ENCODE measurements at places on chromosomes 7 and 10.
A peak's percentile ranks its signal among the peaks of the same experiment; 100 is the strongest.

DNA sequence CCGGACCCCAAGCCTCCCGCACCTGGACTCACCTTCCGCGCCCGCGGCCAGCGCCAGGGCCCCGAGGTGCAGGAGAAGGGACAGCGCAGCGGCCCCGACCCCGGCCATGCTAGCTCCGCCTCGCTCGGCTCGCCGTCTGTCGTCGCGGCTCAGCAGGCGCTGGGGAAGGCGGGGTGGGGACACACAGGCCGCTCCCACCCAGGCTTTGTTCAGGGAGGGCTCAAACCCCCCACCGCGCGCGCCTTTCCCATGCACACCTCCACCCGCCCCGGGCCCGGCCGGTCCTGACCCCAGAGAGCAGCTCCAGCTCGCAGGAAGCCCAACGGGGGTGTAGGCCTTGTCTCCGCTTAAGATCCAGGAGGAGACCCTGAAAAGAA, at the start of gene KCP:
KCP (minus strand) TSS at position 141 of the 377 bp plus-strand sequence; CDS start at position 108, 33 bp downstream.
- DNase-seq: peak; percentile 18

- no peak for DNase-seq
Measured at GRCh38 chr7:111071556-111071955, 19.4 kb upstream of the LRRN3 start.

GRCh38 chr10:93458821-93459257, 23.3 kb downstream of the MYOF start:
- no peak for DNase-seq

DNA sequence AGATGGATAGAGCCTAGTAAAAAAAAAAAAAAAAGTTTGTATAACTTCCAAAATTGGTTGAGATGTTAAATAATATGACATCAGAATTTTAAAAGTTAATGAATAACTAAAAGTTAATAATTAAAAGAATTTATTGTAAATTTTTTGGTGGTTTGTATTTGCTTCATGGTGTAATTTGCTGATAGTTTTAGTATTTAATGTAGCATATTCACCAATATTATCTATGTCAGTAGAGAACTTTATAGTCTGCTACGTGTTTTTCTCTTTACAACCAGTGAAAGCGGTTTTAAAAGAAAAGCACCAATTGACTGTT, 51.8 kb upstream of the STEAP4 start:
- DNase-seq: no peak

GRCh38 chr7:113374955-113375354, 256.6 kb upstream of the SMIM30 start:
- no peak for DNase-seq

DNA sequence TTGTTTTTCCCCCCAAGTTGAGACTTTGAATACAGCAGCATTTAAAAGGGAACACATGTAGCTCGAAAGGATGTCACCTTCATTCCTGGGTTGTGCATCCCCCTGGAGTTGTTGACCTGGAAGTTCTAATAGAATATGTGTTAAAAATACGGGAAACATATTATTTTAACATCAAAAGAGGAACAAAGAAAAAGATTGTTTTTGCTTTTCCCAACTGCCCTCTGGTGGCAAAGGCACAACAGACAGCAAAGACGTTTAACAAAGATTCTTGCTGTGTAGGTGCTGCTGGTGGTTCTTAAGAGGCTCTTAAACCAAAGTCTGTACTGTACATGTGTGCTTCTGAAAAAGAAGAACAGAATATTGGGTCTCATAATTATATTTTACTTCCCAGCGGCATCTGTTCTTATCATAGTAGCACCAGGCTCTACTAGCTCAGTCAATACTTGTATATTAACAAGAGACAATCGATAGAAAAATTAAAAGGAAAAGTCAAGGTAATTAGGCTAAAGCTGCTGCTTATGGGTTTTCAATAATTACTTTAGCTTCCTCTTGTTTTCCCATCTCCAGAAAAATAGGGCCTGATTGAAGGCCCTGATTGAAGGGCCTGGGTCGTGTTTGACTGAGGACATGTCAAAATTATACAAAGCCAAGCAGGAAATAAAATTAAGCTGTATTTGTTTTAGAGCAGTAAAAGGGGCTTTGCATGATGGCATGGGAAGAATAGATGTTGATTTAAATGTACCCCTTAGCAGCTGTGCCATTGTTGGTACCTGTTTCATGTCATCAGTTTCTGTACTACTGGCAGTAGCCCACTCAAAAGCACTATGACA, 384.2 kb upstream of the LRGUK start:
- no peak for DNase-seq

DNA sequence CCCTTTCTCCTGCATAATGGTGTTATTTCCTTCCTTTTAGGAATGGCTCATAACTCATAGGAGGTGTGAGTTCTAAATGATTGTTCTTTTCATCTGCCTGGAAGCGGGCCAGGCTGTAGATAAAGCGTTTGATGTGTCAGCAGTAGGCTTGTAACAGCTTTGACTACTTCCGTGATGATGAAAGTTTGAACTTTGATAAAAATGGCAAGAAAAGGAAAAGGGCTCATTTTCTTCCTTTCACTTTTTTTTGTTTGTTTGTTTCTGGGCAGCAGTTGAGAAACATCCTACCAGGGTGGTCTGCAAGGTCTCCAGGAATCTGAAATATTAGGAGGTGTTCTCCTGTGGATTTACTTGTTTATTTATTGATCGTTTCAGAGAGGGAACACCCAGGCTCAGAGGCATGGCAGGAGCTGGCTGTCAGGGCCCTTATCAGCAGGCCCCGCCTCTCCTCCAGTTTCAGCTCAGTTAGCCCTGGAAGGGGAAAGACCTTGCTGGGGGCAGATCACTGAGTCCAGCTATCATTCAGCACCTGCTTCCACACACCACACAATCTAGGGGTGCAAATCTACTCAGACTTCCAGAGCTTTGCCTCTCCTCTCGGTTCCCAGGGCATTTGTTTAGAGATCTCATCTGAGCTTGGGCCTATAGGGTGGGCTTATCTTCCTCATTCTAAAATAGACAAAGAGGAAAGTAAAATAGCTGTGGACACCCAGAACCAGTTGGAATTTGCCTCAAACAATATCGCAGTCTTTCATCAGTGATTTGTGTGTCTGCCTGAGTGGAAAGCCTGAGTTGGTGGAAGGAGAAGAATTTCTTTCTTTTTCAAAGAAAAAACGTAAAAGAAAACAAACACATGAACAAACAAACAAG, 130.9 kb downstream of the BMPER start:
- no peak for DNase-seq

DNA sequence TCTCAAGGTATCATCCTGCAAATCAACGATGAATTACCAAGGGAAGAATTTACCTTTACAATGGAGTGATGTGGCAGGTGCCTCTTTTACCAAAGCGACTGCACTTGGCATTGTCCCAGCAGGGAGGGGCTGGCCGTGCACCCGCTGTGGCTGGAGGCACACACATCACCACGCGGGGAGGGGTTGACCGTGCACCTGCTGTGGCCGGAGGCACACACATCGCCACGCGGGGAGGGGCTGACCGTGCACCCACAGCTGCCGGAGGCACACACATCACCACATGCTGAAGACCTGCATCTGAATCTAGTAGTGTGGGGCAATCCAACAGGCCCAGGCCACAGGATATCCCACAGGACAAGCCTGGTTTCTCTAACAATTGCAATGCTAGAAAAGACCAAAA, 493.5 kb downstream of the DNAJB6 start:
- no peak for DNase-seq

DNA sequence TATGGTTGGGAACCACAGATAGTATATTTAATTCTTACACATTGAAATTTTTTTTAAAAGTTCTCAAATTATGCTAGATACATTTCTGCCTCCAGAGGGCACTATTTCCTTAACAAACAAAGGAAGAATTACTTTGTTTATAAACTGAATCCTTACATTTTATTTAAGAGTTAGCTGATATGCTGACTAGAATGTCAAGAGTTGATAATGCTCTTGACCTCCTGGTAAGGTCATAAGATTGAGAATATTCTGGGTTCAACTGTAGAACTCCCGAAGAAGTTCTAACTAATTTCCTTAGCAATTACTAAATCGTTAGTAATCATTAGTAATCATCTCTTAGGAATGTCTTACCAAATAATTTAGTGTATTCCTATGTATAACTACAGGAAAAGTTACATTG, 95.3 kb upstream of the CYP26C1 start:
- DNase-seq: peak; percentile 23

DNA sequence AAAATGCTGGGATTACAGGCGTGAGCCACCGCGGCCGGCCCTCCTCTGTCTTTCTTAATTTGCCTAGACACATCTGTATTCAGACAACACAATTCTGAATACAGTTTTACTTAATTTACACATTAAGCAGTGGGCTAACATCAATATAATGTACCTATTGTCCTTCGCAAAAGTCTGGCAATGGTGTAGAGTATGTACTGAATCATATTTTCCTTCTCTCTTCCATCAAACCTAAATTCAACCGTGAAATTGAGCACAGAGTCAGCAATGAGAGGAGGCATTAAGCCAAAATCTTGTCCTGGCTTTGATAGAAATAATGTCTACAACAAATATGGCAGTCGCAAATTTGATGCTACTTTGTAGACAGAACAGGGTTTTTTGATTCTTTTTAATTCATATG, 30.4 kb downstream of the FZD9 start:
- DNase-seq: no peak

- no peak for DNase-seq
Measured at GRCh38 chr10:133217800-133218589, 12.0 kb upstream of the UTF1 start.

- DNase-seq: peak; percentile 29
Measured at GRCh38 chr10:124003871-124004662, 89.3 kb downstream of the CHST15 start.

GRCh38 chr7:481219-481930, 38.3 kb downstream of the PDGFA start:
- no peak for DNase-seq

DNA sequence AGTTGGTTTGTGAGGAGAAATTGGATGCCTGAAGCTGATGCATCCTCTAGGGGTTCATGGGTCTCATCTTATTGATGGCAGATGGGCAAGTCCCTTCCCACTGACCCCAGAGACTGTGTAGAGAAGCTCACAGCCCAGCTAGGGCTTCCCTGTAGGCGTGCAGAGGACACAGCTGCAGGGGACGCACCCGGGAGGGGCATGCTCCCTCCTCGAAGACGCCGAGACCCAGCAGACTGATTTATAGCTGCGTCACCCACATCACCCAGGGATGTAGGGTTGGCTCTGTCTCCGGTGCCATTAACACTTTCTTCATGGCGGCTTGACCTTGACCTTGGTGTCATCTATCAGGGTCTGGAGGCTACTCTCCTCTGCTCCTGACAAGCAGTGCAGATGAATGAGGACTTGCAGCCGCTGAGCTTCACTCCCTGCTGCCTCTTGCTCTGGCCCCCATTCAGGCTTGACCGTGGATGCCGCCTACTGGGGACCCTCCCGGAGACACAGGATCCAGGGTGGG, 549.7 kb downstream of the TCERG1L start:
- no peak for DNase-seq

- peak; percentile 83 for DNase-seq
Measured at GRCh38 chr10:48684792-48685623, at the start of gene WDFY4. TSS of gene WDFY4 (plus strand) at chr10:48684873. CDS start at chr10:48709733, 24,860 bp downstream.

DNA sequence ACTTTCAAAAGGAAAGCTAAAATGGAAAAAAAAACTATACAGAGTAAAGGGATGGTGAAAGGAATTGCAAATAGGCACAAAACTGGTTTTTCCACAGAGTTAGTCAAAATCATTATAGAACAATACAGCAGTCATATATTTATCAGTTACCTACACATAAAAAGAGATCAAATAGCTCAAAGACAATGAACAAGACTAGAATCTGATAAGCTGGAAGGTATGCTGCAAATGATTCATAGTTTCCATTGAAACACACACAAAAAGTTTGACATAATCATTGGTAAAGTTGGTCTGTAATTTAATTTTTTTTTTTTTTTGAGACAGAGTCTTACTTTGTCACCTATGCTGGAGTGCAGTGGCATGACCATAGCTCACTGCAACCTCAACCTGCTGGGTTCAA, 92.4 kb upstream of the SGCE start:
- no peak for DNase-seq

DNA sequence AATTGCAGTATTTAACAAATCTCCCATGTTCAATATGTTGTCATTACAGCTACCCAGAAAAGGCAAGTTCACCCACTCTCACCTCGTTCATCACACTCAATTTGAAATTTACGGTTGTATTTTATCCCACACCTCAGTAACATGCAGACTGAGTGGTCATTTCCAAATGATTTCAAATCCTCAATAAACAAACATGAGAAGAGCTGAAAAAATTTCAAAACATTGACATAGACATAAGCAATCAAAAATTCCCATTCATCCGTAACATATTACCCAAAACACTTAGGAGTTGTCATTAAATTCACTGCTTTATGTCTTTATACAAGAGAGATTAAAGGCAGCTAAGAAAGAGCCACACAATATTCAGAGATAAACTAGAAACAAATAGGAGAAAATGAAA, 61.7 kb upstream of the NEBL start:
- no peak for DNase-seq

- DNase-seq: no peak
Measured at GRCh38 chr7:12052211-12052610, 158.9 kb upstream of the TMEM106B start.

GRCh38 chr10:120607710-120608703, 151.0 kb downstream of the PLPP4 start:
- no peak for DNase-seq

DNA sequence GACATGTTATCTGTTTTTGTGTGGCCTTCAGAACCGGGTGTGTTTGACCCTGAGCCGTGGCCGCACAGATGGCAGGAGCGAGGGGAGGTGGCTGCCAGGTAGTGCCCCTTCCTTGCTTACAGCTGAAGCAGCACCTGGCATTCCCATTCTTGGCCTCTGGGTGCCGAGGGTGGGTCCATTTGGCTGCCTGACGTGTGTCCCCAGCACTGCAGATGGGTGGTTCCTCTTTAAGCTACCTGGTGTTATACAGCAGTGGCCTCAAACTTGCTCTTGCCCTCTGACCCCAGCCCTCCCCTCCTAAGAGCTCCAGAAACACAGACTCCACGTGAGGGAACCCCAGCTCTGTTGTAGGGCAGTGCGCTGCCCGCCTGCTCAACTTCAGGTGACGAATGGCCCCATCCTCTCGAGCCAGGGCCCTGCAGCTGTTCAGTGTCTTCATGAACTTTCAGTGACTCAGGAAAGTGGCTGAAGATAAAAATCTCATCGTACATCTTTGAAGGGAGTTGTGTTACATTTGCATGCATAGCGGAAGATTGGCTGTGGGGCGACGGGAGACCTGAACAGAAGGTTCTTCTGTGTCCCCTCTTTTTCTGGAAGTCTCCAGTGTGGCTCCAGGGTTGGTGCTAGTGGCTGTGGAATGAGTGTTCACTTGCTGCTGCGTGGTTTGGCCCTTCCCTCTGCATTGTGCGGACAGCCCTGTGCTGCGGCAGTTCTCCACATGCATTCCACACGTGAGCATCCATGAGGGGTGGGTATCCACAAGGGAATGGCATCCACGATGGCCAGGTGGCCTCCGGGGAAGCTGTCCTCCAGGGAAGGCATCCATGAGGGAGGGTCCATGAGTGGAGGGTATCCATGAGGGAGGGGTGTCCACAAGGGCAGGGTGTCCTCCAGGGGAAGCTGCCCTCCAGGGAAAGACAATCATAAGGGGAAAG, 91.6 kb downstream of the INPP5A start:
- no peak for DNase-seq

- DNase-seq: no peak
Measured at GRCh38 chr7:116322541-116322940, 112.2 kb downstream of the TES start.

GRCh38 chr7:55073051-55073511, 54.3 kb downstream of the EGFR start:
- peak; percentile 62 for DNase-seq

- DNase-seq: no peak
Measured at GRCh38 chr7:16810112-16810511, 5.3 kb upstream of the AGR2 start.

GRCh38 chr10:54477738-54478137, 323.3 kb downstream of the PCDH15 start:
- no peak for DNase-seq

Measured in GM13976 (cell line).